ENCODE measurements at places on chromosomes 1 and 21.

DNA sequence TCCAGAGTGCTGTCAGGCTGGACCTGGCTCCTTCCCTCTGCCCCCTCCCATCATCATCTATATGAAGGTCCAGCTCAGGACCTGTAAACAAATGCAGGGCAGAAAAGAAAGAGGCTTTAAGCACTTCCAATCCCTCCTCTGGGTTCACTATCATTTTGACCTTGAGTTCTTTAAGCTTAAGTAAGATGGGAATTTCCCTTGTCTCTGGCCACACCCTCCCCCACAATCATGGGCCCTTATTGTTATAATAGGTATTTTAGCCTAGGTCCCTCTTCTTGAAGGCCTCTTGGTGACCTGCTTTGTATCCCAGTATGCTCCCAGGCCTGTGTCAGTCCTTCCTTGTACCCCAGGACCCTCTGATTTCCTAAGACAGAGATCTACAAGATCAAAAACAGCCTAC lies 45.1 kb upstream of the EPS15 start:
- no peak for DNase-seq

DNA sequence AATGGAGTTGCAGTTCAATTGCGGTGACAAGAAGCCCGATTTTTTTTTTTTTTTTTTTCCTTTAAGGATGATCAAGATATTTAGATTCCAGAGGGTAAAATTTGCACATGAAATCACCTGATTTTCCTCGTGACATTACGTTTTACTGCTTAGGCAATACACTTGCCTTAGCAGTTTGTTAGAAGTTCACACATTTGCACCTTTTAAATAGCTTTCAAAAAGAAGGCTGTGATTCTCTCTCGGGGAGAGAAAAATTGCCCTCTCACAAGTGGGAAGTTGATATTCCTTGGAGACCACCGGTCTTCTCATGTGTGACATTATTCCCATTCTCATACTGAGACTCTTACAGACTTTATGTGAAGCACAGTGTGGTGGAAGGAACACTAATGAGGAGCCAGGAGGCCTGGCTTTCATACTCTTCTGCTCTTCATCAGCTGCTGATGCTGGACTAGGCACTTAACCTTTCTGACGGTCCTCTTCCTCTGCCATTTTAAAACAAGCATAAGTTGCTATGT lies 69.8 kb upstream of the HSPA13 start:
- DNase-seq = no peak

- DNase-seq = no peak
Measured at GRCh38 chr1:54248966-54249365, 49.0 kb downstream of the MRPL37 start.

- no peak for DNase-seq
Measured at GRCh38 chr1:53148123-53148522, 5.7 kb upstream of the SLC1A7 start.

GRCh38 chr1:199861020-199861795 lies 166.3 kb upstream of the NR5A2 start:
- DNase-seq = no peak

DNA sequence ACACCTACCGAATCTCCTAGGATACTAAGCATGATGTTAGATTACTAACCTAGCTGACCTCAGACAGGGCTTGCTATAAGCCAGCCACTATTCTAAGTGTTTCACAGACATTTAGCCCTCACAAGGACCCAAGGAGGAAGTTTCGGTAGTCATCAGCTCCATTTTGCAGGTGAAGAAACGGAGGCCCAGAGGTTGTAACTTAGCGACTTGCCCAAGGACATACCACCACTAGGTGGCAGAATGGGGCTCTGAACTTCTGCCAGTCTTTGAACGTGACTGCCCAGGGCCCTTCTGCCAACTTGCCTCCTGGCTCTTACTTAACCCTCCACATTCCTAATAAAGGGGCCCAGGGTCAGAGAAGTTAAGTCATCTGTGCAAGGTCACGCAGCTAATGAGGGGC lies 283.5 kb downstream of the C1orf94 start:
- DNase-seq = peak; percentile 34

- DNase-seq = no peak
Measured at GRCh38 chr1:112304612-112305011, 91.4 kb upstream of the CTTNBP2NL start.

- no peak for DNase-seq
Measured at GRCh38 chr1:34378968-34379856, 202.5 kb downstream of the C1orf94 start.

- DNase-seq = no peak
Measured at GRCh38 chr1:207241164-207241934, 80.1 kb upstream of the CD55 start.

DNA sequence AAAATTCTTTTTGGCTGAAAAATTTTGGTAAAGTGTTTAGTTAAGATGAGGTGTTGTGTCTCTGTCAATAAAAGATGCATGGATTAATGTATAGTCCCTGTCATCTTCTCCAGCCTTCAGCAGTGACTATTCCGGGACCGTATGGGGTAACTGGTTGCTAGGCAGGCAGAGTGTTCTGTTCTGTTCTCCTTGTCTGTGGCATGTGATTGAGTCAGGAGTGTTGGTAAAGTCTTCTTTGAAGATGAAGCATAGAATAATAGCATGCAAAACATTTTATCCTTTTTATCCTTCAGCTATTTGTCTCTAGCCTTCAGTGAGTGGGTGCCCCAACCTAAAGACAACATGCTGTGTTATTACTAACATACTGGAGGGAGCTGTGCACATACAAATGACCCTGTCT lies 74.6 kb downstream of the RGL1 start:
- no peak for DNase-seq

- no peak for DNase-seq
Measured at GRCh38 chr1:2255420-2256369, 27.6 kb downstream of the SKI start.

GRCh38 chr1:111236379-111236778 lies 8.9 kb downstream of the CHI3L2 start:
- no peak for DNase-seq

GRCh38 chr1:167059045-167059808 lies 30.9 kb downstream of the GPA33 start:
- peak; percentile 83 for DNase-seq

- no peak for DNase-seq
Measured at GRCh38 chr1:45394342-45394741, 54.1 kb upstream of the MUTYH start.

- DNase-seq = no peak
Measured at GRCh38 chr1:227540170-227541098, 22.9 kb upstream of the ZNF678 start.

DNA sequence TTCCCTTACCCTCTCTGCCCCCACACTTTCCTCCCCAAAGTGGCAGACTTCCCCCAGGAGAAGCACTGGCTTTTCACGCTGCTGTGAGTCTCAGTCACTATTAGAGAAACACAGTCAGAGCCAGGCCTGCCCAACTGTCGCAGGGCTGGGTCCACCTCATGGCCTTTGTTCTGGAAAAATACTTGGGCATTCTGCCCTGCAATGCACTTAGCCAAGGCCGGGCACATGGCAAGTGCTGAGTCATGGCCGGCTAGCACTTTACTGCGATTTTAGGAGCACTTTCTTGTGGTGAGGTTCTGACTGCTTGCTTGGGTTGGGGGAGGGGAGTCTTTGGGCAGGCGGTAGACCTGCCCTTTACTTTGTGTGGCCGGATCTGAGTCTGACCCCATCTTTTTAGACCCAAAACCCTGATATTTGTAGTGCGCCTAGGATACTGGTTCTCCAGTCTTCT lies 7.7 kb downstream of the EPHX1 start:
- peak; percentile 88 for DNase-seq

GRCh38 chr1:185539277-185539943 lies 194.8 kb upstream of the HMCN1 start:
- no peak for DNase-seq

DNA sequence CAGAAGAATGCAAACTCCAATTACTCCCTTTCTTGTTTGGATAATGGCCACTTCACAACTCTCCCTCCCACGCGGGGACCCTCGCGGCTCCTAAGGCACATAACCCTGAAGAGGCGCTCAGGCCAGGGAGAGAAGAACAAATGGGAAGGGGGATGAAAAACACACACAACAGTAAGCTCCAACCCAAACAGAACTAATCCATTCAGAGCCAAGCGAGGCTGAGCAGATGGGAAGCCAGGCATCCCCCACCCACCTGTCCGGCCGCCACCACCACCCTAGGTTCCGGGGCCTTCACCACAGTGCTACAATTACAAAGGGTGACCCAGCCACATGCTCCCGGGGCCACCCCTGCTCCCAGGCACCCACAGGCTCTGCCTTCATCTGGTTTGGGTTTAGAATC lies 101.5 kb downstream of the MRPL37 start:
- DNase-seq = no peak

- no peak for DNase-seq
Measured at GRCh38 chr1:152107984-152108881, 7.0 kb downstream of the TCHH start.

DNA sequence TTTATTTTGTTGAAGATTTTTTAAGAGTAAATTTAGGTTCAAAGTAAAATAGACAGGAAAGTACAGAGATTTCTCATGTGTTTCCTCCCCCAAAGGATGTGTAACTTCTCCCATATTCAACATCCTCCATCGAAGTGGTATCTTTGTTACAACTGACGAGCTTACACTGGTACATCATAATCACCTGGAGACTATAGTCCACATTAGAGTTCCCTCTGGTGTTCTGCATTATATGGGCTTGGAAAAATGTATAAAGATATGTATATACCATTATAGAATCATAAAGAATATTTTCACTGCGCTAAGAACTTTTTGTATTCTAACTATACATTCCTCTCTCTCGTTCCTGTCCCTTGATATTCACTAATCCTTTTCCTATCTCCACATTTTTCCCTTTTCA lies 203.7 kb downstream of the AMY1C start:
- DNase-seq = no peak

- no peak for DNase-seq
Measured at GRCh38 chr21:40587736-40588346, 259.1 kb downstream of the DSCAM start.

DNA sequence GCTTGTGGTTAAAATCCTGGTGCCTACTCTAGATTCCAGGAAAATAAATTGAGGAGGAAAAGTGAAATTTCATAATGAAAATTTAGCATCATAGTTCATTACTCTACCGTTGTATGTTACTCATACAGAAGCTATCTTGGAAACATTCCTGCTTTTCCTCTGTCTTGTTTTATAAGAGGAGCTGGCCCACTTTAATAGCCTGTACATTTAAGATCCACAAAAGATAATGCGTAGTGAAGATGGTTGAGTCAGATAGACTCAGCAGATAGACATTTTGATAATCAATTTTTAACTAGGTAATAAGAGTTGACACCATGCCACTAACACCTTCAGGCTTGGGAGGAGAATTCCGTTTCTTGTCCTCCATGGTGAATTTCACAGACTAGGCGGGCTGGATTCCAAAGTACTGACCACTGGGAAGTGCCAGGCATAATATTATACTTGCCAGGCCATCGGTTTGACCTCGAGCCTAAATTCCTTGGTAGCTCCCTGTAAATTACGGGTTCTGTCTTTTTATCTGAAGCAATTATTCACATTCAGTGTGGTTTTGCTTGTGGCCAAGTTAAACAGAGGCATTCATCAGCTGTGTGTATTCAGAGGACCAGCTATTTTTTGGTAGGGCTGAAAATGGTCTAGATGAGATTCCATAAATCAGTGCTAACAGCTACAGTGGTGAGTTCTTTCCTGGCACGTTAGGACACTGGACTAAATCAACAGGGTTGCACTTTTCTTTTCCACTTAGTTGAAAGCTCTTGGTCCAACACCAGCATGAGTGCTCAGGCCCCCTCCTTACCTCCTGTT lies 111.9 kb upstream of the KAZN start:
- no peak for DNase-seq

All from NCI-H446 (cell line).